ENCODE measurements at places on chromosomes 2 and 18. TPM values are rescaled to one million over a fixed set of nuclear protein-coding genes. Genes with fewer than 3 reads are reported as not detected.

DNA sequence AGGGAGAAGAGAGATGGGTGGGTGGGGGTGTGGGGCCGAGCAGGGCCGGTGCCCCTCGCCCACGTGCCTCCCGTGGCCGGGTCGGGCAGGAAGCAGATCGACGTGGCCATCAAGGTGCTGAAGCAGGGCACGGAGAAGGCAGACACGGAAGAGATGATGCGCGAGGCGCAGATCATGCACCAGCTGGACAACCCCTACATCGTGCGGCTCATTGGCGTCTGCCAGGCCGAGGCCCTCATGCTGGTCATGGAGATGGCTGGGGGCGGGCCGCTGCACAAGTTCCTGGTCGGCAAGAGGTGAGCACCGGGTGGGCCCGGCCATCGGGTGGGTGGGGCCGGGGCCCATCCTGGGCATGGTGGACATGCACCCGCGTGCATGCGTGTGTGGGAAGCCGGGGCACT, 21.8 kb downstream of the ZAP70 start:
- no peaks in the 10 kb centered on the region for H3K4me1 ChIP-seq
- H3K36me3 ChIP-seq: no peaks in the 10 kb centered on the region
- H3K4me3 ChIP-seq: no peak overlapping the region
- no peak for DNase-seq
- no peaks in the 10 kb centered on the region for H3K27me3 ChIP-seq

DNA sequence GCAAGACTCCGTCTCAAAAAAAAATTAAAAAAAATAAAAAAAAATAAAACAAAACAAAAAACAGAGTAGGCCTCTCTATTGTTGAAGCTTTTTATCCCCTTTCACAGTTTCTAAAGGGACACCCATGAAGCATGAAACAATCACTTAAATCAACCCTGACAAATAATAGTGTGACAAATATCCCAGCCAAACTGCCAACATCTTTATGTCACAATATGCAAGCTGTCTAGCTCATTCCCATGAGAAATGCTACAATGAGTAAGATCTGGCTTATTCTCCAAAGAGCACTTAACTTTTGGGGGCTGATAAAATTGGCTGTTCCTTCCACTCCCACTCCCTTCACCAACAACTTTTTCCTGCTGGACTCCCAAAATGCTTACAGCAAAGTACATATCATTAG, 21.7 kb upstream of the ABCA12 start:
- no peak overlapping the region for H3K4me3 ChIP-seq
- no peaks in the 10 kb centered on the region for H3K27me3 ChIP-seq
- DNase-seq: no peak
- H3K27ac ChIP-seq: no peak overlapping the region

DNA sequence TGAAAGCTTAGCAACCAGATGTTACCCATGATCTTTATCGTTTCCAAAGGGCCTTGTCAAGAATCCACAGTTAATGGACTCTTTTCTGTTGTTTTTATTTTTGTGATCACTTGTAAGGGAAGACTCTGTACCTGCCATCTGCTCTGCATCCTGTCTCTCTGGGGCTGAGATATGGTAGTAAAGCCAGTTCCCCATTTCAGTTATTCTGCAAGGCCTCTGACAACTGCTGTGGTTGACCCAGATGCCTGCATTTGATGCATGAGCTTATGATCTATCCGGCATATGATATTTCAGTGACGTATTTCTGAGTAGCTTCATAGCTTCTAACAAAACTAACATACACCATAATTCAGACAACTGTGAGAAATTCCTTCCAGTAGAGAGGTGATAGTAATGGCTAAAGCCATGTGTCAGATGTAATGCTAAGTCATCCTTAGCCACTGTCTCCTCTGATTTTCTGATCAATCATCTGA, 105.1 kb downstream of the TPO start:
- DNase-seq: peak; percentile 59
- H3K4me3 ChIP-seq: no peak overlapping the region
- H3K27me3 ChIP-seq: no peaks in the 10 kb centered on the region

DNA sequence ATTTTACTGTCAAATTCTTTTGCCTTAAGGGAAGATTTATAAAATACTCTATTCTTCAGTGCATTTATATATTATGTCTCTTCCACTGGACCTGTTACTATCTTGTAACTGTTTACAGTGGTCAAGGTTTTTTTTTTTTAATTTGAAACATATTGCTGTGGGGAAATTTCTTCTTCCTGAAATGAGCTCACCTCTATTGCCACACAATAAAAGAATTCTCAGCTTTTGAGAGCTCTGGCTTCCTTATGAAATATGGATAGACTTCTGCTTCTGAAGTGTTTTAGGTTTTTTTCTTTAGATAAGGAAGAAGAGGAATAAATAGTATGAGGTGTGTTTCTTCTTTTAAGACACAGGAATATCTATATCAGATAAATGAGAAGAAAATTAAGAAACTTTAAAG, 7.7 kb downstream of the VRK2 start:
- no peak overlapping the region for H3K4me3 ChIP-seq
- no peak for DNase-seq
- no peak overlapping the region for H3K27ac ChIP-seq
- no peaks in the 10 kb centered on the region for H3K4me1 ChIP-seq
- H3K27me3 ChIP-seq: no peaks in the 10 kb centered on the region

DNA sequence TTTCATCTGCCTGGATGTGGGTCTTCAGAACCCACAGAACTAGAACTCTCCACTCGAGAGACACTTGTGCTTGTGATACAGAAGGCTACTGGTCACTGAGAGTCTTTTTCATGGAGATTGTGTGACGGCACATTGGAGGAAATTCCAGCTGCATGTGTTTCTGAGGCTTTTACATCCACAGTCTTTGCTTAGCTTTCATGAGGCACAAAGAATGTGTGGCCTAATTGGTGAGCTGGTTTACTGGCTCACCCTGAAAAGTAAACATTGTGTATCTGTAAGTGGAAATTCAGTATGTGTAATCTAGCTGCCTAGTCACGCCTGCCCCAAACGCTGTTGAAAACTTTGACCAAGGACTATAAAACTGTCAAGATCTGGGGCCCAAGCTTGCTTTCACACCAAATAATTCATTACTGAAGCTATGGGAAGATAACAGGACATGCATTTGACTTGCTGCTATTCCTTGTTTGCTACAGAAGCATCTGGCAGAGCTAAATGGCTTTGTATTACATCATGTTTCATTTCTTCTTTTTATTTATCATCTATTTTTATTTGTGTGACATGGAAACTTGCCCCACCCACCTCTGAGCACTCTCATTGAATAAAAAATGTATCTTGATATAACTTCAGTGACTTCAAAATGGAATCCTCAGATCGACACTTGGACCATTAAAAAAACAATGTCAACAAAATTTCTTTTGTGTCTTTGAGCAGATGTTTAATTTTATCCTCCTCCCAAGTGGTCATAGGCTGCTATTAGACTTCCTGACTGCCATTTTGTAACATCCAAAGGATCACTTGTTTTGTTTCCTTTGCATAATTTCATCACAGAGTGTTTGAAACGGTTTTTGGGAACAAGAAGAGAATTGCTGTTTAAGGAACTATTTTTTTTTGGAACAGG, 80.2 kb downstream of the EFEMP1 start:
- H3K27me3 ChIP-seq: no peaks in the 10 kb centered on the region
- no peak overlapping the region for H3K4me3 ChIP-seq
- no peaks in the 10 kb centered on the region for H3K4me1 ChIP-seq
- no peaks in the 10 kb centered on the region for H3K36me3 ChIP-seq

DNA sequence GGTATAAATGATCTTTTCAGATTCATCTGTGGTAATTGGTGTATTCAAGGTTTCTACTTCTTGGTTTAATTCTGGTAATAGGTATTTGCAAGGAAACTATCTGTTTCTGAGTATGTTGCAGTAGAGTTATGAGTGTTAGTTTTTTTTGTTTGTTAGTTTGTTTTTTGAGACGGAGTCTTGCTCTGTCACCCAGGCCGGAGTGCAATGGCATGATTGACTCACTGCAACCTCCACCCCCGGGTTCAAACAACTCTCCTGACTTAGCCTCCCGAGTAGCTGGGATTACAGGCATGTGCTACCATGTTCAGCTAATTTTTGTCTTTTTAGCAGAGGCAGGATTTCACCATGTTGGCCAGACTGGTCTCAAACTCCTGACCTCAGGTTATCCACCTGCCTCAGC, 60.9 kb upstream of the IL1R2 start:
- H3K4me3 ChIP-seq: no peak overlapping the region
- no peaks in the 10 kb centered on the region for H3K36me3 ChIP-seq
- H3K27ac ChIP-seq: no peak overlapping the region
- H3K4me1 ChIP-seq: no peaks in the 10 kb centered on the region
- no peak for DNase-seq

GRCh38 chr2:45134726-45135125, 125.5 kb upstream of the SIX2 start:
- no peaks in the 10 kb centered on the region for H3K27me3 ChIP-seq
- peaks cover 33% of the 10 kb centered on the region for H3K4me1 ChIP-seq
- peak; percentile 10 for DNase-seq
- H3K4me3 ChIP-seq: no peak overlapping the region
- H3K36me3 ChIP-seq: no peaks in the 10 kb centered on the region

DNA sequence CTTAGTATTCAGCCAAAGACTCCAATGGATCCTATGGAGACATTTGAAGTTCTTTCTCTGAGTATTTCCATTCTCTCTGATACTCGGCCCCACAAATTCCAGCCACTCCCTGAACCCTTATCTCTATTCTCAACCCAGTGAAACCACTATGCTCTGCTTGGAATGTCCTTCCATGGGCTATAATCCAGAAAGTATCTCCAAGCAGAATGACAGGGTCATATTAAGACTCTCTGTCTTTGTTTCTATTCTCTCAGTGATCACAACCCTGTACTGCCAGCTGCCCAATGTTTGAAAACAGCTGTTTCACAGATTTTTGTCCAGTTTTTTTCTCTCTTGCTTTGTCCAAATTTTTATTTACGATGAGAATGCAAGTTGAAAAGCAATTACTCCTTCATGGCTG, 21.9 kb downstream of the CHMP3 start:
- DNase-seq: no peak
- no peaks in the 10 kb centered on the region for H3K4me1 ChIP-seq
- H3K36me3 ChIP-seq: peaks cover 7% of the 10 kb centered on the region
- H3K4me3 ChIP-seq: no peak overlapping the region
- no peak overlapping the region for H3K27ac ChIP-seq
- no peaks in the 10 kb centered on the region for H3K27me3 ChIP-seq

GRCh38 chr2:25797620-25798488, 80.4 kb downstream of the ASXL2 start:
- H3K27me3 ChIP-seq: no peaks in the 10 kb centered on the region
- peaks cover 7% of the 10 kb centered on the region for H3K36me3 ChIP-seq
- no peak for DNase-seq
- no peak overlapping the region for H3K4me3 ChIP-seq
- H3K27ac ChIP-seq: no peak overlapping the region

DNA sequence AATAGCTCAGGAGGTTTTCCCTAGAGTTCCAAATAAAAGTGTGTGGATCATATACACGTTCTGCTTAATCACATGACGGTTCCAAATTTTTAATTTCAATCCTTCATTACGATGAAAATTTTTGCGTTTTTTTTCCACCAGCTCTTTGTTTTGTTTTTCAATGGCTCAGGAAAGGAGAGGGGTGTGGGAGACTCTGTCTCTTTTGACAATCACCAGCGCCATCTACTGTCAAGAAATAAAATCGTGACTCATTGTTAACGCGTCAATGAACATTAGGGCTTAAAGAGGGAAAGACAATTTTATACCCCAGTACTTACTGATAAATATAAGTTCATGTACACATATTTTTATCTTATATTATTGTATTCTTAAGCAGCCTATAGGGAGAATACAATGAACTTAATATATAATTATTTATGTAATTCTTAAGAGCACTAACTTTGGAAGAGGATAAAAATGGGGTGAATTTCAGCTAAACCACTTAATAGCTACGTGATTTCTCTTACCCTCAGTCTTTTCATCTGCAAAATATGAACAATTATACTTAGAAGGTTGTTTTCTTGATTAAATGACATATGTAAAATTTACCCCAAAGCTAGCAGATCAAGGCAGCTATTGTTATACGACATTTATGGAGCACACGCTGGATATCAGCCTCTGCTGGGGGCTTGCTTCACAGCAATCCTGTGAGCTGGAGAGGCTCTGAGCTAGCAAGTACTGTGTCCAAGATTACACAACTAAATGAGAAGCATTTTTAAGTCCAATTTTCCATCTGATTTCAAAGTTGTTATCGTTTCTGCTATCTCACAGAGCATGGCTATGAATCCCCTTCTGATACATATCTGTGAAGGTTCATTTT, 47.4 kb upstream of the RMDN2 start:
- peaks cover 6% of the 10 kb centered on the region for H3K27me3 ChIP-seq
- H3K4me3 ChIP-seq: no peak overlapping the region
- no peak overlapping the region for H3K27ac ChIP-seq

DNA sequence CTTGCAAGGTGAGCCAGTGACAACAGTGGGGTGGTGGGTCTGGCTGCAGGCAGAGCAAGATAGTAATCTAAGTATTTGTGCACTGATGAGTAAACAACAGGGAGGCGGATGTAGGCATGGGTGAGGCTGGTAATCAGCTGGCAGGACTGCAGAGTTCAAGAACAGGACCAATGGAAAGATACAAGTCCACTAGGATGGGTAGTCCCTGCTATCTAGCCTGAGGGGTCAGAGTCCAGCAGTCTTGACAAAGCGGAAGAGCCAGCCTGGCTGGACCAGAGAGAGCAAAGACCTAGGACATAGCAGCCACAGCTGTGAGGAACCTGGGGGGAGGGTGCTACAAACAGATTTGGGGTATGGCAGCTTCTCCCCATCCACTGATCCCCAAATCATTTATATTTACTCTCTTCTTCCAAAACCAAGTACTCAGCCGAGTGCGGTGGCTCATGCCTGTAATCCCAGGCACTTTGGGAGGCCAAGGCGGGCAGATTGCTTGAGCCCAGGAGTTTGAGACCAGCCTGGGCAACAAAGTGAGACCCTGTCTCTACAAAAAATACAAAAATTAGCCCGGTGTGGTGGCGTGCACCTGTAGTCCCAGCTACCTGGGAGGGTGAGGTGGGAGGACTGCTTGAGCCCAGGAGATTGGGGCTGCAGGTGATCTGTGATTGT, 25.9 kb downstream of the VIL1 start:
- no peaks in the 10 kb centered on the region for H3K27me3 ChIP-seq
- DNase-seq: no peak
- no peak overlapping the region for H3K27ac ChIP-seq
- H3K36me3 ChIP-seq: peaks cover 7% of the 10 kb centered on the region
- H3K4me1 ChIP-seq: no peaks in the 10 kb centered on the region

- no peak overlapping the region for H3K4me3 ChIP-seq
- H3K4me1 ChIP-seq: peaks cover 19% of the 10 kb centered on the region
- H3K27ac ChIP-seq: no peak overlapping the region
- no peak for DNase-seq
Measured at GRCh38 chr18:21052385-21052784, 59.2 kb downstream of the ROCK1 start.

Gene MAL
- total RNA-seq: not detected

Gene UGT1A3
- not detected for total RNA-seq

Gene SERPINB4
- not detected for total RNA-seq

Measured in B cell (primary cell).